ENCODE measurements at places on chromosomes 12 and 14.

- DNase-seq: no peak
Observed at GRCh38 chr14:62954165-62954564, 91.1 kb downstream of the KCNH5 start.

DNA sequence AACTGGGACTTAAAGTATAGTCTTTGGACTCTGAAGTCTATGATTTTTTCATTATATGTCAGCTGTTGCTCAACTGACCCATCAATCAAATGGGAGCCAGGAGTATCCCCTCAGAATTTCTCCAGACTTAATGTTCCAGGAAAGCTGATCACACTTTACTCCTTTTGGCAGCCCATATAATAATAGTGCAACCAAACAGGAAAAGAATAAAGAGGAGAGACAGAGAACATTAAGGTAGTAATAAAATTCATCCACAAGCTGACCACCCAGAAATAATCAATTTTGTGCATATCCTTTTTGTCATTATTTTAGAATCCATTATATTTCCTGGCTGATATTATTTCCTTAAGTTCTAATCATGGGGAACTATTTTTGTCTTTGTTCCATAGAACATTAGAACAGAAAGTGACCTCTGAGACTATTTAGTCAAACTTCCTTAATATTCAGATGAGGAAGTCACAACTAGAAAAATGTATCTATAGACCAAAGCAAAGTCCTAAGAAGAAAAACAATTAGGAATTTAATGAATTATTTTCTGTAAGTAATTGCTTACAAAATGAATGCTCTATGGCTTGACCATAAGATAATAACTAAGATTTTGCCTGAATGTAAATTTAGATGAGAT is 238.1 kb upstream of the SEL1L start:
- no peak for DNase-seq

DNA sequence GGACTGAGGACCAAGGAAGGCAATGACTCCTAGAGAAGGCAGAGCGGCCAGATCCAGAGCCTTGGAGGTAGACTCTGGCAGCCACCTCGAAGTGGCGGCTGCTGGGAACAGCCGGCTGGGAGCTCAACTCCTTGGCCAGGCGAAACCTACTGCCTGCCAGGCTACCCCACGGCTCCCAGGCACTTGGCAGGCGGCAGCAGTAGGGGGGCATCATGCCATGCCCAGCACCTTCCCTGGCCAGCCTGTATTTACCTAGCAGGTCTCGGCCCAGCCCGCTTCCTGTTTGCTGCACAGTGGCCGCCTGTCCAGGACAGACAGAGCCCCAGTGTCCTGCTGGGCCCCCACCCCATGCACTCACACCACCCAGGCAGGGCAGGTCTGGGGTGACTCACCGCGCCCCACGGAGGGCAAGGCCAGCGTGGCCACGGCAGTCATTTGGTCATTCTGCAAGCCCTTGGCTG is 10.2 kb downstream of the TRPV4 start:
- DNase-seq: no peak

GRCh38 chr14:105760691-105761344 is 234.4 kb downstream of the TMEM121 start:
- DNase-seq: no peak

DNA sequence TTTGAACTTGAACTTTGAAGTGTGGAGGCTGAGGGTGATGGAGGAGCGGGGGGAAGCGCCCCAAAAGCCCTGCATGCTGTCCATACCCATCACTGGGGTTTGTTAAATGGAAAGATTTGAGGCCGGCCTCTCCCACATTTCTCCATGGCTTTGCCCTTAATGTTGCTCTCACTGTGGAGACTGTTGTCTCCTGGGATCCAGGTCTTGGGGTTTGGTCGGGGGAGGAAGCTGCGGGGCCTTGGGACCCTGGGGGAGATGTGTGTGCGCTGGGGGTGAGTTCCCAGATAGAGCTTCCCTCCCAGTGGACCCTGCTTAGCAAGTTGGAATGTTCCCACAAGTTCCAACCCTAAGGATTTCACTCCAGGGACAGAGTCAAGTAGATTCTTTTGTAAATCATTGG is 28.0 kb upstream of the LRTM2 start:
- no peak for DNase-seq

- no peak for DNase-seq
Observed at GRCh38 chr12:65152596-65152995, 16.8 kb upstream of the LEMD3 start.

DNA sequence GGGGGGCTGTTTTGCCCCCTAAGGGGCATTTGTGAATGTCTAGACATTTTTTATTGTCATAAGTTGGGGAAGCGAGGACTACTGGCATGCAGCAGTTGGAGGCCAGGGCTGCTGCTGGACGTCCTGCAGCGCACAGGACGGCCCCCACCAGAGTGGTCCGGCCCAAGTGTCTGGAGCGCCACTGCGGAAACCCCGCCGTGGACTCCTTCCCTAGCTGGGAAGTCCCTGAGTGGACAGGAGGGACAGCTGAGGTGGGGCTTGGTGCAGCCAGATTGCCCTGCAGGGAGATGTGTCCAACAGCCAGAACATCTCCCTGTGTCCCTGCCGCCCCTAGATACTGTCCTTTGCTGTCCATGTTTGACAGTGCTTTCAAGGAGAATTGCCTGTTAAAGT is 5.5 kb downstream of the CKB start:
- DNase-seq: no peak

DNA sequence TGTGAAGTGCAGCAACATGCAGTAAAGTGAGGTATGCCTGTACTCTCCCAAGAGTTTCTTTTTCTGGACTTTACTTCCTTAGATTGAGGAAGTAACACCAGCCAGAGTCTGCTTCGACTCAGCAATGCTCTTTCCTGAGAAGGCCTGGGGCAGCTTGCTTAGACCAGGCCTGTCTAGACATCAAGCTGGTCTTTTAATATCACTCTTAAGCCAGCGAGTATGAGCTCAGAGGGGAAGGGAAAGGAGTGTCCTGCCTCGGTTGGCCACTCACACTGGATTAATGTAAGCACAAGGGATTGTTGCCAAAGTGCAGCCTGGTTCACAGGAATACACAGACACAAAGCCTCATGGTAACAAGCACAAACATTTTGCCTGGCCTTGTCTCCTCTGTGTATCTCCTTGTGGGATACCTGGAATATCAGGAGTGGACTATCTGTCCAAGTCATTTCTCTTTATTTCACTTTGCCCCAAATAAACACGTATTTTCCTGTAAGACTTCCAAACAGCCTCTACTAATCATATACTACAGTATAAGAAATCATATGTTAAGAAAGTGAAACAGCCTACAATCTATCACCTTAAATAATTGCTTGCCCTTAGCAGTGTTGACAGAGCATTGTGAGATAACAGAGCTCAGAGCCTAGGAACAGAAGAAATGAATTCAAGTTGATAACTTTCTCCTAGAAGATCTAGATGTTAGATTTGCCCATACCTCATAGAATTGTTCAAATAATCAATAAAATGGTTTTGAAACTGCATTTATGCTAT is 121.2 kb upstream of the DAAM1 start:
- no peak for DNase-seq

DNA sequence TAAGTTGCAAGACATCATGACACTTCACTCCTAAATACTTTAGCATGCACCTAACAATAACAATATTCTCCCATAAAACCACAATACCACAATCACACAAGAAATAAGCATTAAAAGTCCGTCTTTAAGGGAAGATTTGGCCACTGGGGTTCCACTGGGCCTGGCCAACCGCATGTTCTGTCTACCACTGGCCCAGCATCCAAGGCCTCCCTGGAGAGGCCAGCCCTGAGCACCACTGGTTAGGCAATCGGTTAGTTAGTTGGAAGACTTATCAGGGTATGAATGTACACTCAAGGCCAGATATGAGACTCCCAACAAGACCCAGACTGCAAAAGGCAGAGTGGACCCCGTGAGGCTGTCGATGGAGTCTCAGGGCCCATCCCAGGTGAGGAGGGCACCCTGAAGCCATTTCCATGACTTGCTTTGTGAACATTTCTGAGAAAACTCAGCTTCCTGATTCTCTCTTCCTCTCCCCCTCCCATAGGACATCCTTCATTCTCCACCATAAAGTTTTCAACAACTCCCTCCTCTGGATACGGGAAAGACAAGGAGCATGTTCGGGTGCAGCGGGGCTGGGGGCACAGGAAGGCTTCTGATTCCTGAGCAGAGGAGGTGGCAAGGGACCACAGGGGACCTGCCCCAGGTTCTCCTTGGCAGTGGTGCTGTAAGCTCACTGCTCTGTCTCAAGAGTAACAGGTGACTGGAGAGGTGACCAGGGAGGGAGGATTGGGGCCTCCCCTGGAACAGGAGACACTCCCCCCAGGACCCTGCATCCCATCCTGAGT is 5.9 kb downstream of the PXN start:
- DNase-seq: no peak

GRCh38 chr12:47735649-47736048 is 10.4 kb upstream of the ENDOU start:
- no peak for DNase-seq

DNA sequence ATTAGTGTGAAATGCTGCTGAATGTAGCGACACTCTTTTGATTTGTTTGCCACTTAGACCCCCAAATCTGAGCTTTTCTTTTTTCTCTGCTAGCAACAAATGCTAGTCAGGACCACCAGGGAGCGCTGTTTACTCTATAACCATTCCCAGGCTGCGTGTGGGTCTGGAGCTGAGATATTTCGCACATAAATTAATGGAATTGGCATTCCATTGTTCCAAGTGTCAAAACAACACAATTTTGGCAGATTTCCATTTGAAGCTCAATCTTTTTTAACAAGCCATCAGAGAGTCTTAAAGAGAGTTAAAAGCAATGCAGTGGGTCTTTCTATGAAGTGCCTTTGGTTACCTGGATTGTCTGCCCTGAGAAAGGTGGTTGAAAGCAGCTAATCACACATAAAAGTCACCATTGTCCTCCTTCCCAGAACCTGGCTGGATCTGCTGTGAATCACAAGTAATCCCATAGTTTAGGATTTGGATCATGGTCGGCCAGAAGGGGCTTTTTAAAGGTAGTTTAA is 7.4 kb upstream of the TMEM132C start:
- DNase-seq: no peak

DNA sequence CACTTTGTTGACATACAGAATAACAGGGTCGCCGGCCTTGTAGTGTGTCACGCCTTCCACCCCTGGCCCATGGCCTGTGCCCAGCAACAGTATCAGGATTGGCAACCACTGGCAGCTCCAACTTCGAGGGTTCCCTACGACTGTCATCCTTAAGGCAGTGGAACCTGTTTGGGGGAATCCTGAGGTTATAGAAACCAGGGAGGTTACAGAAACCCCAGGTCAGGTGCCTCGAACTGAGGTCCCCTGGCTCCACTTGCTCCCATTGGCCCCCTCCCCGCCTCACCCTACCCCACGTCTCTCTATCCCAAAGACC is 412 bp downstream of the TM9SF1 start:
- DNase-seq: no peak

DNA sequence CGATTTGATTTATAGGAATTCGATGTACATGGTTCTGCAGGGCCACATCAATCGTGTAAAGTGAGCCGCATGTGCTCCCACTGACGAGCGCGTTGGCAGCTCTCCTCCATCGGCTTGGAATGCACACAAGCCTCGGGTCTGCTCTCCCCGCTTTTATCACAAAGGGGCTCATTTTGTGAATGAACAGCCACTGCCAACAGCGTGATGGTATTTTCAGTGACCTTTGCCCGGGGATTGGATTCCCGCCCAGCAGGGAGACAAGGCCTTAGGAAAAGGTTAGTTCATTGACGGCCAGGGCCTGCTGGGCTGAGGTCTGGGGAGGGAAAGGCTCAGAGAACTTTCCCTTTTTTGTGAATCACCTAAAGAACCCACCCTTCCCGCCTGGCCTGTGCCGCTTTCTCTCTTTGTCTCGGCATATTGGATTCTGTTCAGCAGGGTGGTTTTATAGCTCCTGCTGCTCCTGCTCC is 232.1 kb downstream of the MSRB3 start:
- no peak for DNase-seq

- DNase-seq: no peak
Observed at GRCh38 chr14:44771496-44771895, 190.3 kb downstream of the KLHL28 start.

DNA sequence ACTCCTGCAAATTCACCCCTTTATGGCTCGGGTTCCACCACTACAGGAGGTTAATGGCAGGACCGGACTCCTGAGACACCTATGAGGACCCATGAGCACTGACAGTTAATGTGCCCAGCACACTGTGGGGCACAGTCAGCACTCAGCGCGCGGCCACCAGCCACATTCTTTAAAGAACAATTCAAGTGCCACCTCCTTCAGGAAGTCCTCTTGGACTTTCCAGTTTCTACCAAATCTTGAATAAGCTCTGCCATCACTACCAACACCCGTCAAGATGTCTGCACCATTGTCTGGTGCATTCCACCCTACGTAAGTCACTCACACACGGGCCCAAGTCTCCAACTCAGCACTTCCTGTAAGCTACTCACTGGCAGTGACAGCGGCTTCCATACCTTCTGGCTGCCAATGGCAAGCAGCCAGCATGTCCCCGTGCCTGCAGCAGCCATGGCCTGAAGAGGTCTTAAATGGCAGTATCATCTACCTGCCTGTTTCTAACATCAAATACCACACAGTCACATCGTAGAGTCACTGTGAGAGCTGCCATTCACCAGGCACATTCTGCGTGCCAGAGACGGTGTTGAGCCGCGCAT is 48.5 kb downstream of the CDC42BPB start:
- no peak for DNase-seq

GRCh38 chr14:104870368-104871144 is 5.5 kb downstream of the CEP170B start:
- DNase-seq: no peak

GRCh38 chr14:53767566-53767965 is 189.1 kb downstream of the BMP4 start:
- no peak for DNase-seq

GRCh38 chr12:64639466-64639865 is 29.2 kb downstream of the RASSF3 start:
- no peak for DNase-seq

Data from T-helper 2 cell (primary cell).